Vagina (tissue), 2 donors: ENCODE measurements at places on chromosomes 1 and 21.

DNA sequence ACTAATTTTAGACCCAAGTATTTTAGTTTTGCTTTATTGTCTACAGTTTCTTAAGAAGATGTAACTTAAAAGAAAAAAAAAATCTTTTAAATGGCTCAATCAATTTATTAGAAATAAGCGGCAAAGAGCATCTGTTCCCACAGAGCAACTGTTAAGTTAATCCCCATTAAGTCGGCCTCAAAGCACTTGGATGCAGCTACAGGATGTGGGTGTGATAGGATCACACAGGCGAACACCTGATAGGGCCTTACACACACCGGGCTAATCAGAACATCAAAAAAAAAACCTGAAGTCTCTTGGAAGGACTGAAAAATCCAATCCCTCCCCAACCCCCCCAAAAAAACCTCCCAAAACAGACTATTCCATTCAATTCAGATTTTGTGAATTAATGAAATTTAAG lies 23.0 kb downstream of the APP start:
- H3K27ac ChIP-seq, result no peak overlapping the region
- no peaks in the 10 kb centered on the region for H3K27me3 ChIP-seq
- DNase-seq, result no peak
- H3K4me1 ChIP-seq, result peaks cover 15% of the 10 kb centered on the region
- H3K4me3 ChIP-seq, result no peak overlapping the region

DNA sequence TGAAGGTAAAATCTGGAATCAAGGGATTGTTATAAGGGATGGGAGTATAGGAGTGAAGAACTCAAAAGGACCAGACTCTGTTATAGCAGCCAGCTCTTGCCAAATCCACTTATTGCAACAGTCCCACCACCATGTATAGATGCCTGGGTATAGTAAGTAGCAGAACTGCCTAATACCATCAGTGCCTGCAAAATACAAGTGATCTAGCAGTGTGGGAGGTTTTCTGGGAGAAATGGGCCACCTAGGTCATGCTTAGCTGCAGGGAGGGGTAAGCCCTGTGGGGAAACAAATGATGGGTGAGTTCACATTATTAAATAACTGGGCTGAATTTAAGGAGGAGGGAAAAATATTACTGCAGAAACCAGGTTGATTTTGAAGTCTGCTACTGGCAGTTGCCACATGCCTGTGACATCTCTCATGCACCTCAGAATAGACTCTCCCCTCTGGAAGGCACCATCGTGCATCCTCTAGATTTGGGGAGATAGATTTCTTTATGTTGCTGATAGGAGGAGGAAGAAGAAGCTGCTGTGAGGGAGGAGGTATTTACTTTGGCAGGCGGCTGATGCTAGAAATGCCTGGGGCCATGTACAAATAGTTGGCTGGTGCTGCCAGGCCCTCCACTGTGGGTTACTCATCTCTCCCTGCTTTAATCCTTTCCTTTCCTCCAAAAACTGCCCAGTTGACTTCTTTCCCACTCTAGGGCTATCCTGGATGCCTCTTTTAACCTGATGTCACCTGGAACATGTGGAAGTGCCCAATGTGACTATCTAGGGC lies 27.5 kb downstream of the HLX start:
- DNase-seq, result no peak
- H3K27ac ChIP-seq, result no peak overlapping the region
- H3K4me1 ChIP-seq, result no peaks in the 10 kb centered on the region
- H3K27me3 ChIP-seq, result no peaks in the 10 kb centered on the region

DNA sequence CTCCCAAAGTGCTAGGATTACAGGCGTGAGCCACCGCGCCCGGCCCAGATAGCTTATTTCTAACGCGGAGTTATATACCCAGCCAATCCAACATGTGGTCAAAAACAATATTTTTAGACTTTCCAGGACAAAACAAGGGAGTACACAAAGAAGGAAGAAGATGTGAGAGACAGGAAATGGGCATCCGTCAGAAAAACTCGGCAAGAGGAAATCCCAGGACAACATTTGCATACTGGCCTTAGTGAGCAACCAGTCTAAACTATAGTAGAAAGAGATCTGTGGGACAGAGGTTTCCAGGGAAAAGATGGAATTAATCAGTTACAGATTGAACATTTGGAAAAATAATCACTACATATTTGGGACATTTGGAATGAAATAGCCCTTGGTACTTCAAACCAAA lies 11.4 kb downstream of the ARMH1 start:
- no peak for DNase-seq
- no peak overlapping the region for H3K27ac ChIP-seq

GRCh38 chr21:45128613-45129188 lies 54.3 kb downstream of the ADARB1 start:
- no peak overlapping the region for H3K27ac ChIP-seq
- H3K4me1 ChIP-seq, result peaks cover 46% of the 10 kb centered on the region
- no peak overlapping the region for H3K4me3 ChIP-seq
- no peaks in the 10 kb centered on the region for H3K36me3 ChIP-seq

- no peak for DNase-seq
- no peaks in the 10 kb centered on the region for H3K36me3 ChIP-seq
- no peak overlapping the region for H3K4me3 ChIP-seq
- no peak overlapping the region for H3K27ac ChIP-seq
- no peaks in the 10 kb centered on the region for H3K27me3 ChIP-seq
Measured at GRCh38 chr1:48944811-48945210, 168.1 kb upstream of the BEND5 start.

DNA sequence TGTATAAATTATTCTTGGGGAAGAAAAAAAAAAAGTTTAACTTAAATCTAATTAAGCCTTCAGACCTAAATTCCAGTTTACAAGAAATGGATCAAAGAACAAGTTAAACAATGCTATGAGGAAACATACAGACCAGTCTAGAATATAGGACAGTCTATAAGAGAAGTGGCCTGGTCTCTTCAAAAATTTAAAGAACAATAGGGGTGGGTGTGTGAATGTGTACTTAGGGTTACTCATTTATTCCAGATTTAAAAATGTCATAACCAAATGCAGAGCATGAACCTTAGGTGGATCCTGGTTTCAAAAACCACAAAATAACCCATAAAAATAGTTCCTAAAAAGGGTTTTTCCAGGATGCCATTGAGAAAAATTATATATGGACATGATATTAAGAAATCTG lies 21.8 kb upstream of the SYNJ1 start:
- no peaks in the 10 kb centered on the region for H3K36me3 ChIP-seq
- H3K27ac ChIP-seq, result no peak overlapping the region
- no peaks in the 10 kb centered on the region for H3K27me3 ChIP-seq
- H3K4me1 ChIP-seq, result no peaks in the 10 kb centered on the region
- DNase-seq, result no peak
- H3K4me3 ChIP-seq, result no peak overlapping the region

DNA sequence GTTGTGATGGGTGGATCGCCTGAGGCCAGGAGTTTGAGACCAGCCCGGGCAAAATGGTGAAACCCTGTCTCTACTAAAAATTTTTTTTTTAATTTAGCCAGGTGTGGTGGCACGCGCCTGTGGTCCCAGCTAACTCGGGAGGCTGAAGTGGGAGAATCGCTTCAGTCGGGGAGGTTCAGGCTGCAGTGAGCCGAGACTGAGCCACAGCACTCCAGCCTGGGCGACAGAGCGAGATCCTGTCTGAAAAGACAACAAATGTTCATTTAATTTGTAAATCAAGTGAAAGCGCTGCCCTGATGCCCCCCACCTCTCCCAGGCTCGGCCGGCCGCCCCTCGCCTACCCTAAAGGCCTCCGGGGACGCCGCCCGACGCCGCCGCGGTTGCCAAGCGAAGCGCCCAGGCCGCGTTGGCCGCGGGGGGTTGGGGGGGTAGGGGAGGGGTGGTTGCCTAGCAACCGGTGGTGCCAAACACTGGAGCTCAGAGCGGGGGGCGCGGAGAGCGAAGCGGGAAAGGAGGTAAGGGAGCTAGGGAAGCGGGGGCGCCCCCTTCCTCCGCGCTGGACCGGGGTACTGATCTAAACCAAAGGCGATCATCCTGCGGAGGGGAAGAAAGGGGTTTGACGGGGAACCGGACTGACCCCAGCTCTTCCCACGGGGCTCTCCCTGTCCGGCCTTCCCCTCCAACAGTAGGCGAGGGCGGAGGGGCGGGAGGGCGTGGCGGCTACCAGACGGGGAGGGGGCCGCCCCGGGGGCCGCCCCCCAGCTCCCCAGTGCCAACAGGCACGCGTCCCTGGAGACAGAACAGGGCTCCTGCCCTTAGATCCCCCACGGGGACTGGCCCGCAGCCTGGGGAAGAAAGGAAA lies at the start of gene TEKT2:
Gene TEKT2 (plus strand): TSS at position 460 of the 862 bp plus-strand sequence. CDS start 828 bp downstream, outside the sequence.
- H3K4me3 ChIP-seq, result peak within 1 kb of the TSS; percentile 55
- no peak for DNase-seq
- H3K27ac ChIP-seq, result no peak within 1 kb of the TSS
- no peaks in the 10 kb centered on the region for H3K36me3 ChIP-seq

- no peaks in the 10 kb centered on the region for H3K27me3 ChIP-seq
- no peak overlapping the region for H3K27ac ChIP-seq
- H3K4me1 ChIP-seq, result no peaks in the 10 kb centered on the region
- no peak for DNase-seq
- H3K4me3 ChIP-seq, result no peak overlapping the region
Measured at GRCh38 chr21:29640080-29640508, 299.7 kb downstream of the GRIK1 start.

DNA sequence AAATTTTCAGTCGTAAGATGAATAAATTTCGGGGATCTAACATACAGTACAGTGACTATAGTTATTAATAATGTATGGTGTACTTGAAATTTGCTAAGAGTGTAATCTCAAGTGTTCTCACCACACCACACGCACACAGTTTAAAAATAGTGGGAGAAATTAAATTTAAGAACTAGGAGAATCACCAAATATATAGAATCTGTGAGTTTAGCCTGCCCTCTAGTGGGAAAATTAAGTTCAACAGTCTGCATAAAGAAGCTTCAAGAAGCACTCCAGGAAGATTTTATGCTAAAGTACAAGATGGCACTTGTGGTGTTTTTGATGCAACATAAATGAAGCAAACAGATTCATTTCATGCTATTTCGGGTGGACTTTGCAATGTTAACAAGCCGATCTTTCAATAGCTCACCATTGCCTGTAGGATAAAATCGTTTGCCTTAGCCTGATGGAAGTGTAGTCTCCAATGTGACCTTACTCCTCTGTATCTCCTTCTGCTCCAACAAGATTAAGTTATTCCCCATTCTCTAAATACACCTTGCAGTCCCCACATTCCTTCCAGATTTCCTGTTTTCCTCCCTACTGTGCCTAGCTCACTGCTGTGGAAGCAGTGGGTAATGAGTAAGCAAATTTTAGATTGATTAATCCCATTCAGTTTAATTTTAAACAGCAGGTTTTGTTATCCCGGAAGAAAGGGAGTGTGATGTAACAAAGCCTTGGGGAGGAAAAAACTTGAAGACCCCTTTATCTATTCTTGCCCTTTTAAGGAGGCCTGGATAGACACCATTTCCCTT lies 8.7 kb upstream of the PIK3C2B start:
- no peaks in the 10 kb centered on the region for H3K36me3 ChIP-seq
- no peaks in the 10 kb centered on the region for H3K27me3 ChIP-seq
- H3K4me1 ChIP-seq, result no peaks in the 10 kb centered on the region

DNA sequence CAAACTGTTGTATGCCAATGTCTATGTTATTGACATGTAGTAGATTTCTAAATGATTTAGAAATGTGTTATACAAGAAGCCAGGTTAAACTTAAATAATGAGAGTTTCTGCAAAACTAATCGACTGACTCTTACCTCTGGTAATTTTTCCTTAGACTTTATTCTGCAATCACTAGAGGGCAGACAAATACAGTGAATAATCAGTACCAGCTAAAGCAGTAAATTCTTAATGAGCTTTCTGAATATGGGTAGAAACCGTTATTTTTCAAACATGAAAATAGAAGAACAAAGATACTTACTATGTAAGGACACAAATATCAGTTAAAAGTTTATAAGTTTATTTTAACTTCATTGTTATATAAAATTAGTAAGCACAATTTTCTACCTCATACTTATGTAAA lies 97.9 kb upstream of the RGS1 start:
- H3K27me3 ChIP-seq, result no peaks in the 10 kb centered on the region
- H3K36me3 ChIP-seq, result no peaks in the 10 kb centered on the region
- DNase-seq, result no peak
- no peak overlapping the region for H3K27ac ChIP-seq
- H3K4me1 ChIP-seq, result no peaks in the 10 kb centered on the region
- H3K4me3 ChIP-seq, result no peak overlapping the region

GRCh38 chr1:11918799-11919519 lies 7.3 kb downstream of the KIAA2013 start:
- peaks cover 50% of the 10 kb centered on the region for H3K4me1 ChIP-seq
- no peak overlapping the region for H3K4me3 ChIP-seq
- no peak for DNase-seq
- H3K27ac ChIP-seq, result peak overlapping the region; percentile 18
- no peaks in the 10 kb centered on the region for H3K27me3 ChIP-seq
- peaks cover 30% of the 10 kb centered on the region for H3K36me3 ChIP-seq

DNA sequence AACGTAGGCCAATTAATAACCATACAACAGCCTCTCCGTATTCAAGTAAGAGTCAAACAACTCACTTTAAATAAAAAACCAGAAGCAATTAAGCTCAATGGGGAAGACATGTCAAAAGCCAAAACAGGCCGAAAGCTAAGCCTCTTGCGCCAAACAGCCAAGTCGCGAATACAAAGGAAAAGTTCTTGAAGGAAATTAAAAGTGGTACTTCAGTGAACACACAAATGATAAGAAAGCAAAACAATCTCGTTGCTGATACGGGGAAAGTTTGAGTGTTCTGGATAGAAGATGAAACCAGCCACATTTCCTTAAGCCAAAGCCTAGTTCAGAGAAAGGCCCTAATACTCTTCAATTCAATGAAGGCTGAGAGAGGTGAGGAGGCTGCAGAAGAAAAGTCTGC lies 53.4 kb downstream of the SIPA1L2 start:
- H3K4me3 ChIP-seq, result no peak overlapping the region
- no peaks in the 10 kb centered on the region for H3K4me1 ChIP-seq
- H3K27ac ChIP-seq, result no peak overlapping the region
- H3K27me3 ChIP-seq, result no peaks in the 10 kb centered on the region
- DNase-seq, result no peak

GRCh38 chr1:198064181-198064580 lies 92.6 kb upstream of the NEK7 start:
- no peaks in the 10 kb centered on the region for H3K36me3 ChIP-seq
- H3K27ac ChIP-seq, result no peak overlapping the region
- no peak overlapping the region for H3K4me3 ChIP-seq
- no peak for DNase-seq
- no peaks in the 10 kb centered on the region for H3K27me3 ChIP-seq

GRCh38 chr1:92310185-92310597 lies 11.3 kb downstream of the RPAP2 start:
- H3K36me3 ChIP-seq, result no peaks in the 10 kb centered on the region
- DNase-seq, result no peak
- H3K4me3 ChIP-seq, result no peak overlapping the region
- no peaks in the 10 kb centered on the region for H3K27me3 ChIP-seq

DNA sequence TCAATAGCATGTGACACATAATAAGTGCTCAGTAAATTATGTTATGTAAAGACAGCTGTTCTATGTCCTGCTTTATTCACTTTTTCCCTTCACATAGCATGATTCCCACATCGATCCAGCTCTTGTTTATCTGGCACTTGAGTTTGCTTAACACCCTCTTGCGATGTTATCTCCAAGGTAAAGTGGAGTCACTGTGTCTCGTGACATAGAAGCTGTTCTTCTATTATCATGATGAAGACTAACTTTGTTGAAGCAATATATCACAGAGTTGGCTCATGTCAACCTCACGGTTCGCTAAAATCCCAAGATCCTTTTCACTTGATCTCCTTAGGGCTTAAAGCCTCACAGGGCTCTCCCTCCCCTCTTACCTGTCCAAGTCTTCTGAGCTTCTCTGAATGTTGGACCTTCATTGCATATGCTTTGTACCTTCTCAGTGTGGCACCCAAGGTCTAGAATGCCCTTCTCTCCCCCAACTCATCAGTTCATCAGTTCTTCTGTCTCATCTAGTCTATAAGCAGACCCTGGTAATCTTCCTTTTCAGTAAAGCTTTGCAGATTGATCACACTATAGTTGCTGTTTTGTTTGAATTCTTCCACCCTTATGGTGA lies 38.0 kb downstream of the PLXNA2 start:
- H3K27me3 ChIP-seq, result no peaks in the 10 kb centered on the region
- no peak overlapping the region for H3K27ac ChIP-seq
- DNase-seq, result no peak
- peaks cover 77% of the 10 kb centered on the region for H3K4me1 ChIP-seq
- no peak overlapping the region for H3K4me3 ChIP-seq
